ENCODE measurements at places on chromosomes 2 and 18.

DNA sequence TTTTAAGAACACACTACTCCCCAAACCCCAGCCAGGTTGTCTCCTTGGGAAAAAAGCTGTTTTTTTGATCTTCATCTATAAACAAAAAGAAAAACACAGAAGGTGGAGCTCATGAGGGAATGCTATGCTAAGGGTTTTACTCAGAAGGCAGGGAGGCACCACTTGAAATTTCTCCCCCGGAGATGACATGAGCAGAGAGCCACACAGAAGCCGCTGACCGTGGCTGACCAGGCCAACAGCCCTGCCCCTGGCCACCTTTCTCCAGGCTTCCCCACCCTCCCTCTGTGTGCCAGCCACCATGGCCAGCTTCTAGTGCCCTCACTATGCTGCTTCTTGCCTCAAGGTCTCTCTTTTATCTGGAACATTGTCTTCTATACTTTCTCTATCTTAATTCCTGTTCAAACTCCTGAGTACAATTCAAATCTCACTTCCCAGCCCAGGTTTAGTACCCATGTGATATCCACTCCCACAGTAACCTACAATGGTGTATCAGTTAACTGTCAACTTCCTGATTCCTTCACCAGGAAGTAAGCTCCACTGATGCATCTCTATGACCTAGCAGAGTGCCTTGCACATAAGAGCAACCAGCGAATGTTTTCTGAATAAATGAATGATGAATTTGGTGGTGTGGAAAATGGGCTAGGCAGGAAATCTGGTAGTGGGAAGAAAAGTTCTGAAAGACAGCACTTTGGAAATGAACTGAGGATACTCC, 15.3 kb downstream of the LAPTM4A start:
- DNase-seq, result no peak

DNA sequence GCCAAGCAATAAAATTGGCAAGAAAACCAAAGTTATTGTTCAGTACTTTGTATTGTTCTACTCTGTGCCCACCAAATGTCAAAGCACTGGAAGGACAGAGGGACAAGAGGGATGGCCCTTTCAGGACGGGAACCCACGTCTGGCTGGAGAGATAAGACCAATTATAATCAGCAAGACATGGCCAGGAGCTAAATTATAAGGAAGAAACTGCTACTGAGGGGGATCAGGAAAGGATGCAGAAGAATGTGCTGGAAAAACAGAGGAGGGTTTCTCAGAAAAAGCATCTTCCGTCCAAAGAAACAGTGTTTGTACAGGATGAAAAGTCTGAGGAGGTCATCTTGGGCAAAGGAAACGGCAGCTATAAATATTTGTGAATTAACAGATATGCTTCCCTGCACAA, 46.4 kb upstream of the NARS1 start:
- no peak for DNase-seq

DNA sequence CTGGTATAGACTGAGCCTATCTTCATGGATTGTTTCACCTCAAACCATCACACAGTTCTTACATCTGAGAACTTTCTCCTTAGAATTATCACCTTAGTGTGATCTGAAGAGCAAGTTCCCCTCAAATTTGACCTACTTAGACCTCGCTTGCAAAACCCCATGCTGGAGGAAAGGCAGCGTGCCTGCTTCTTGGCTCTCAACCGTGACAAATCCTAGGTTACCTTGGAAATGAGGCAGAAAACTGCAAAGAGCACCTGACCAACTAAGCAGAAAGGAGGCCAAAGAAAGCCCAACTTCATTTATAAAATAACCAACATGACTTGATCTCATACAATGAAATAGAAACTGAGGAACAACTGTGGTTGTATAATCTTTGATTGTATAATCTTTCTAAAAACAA, 146.4 kb downstream of the RAB3GAP1 start:
- DNase-seq, result no peak

- no peak for DNase-seq
Measured at GRCh38 chr2:212919238-212919637, 232.2 kb downstream of the IKZF2 start.

GRCh38 chr18:76445275-76445674, 49.8 kb downstream of the ZNF516 start:
- no peak for DNase-seq

GRCh38 chr2:239706367-239706766, 305.5 kb upstream of the HDAC4 start:
- DNase-seq, result no peak

- DNase-seq, result no peak
Measured at GRCh38 chr2:192298664-192299063, 103.9 kb upstream of the TMEFF2 start.

All from stimulated activated CD8-positive, alpha-beta memory T cell treated with anti-CD3 and anti-CD28 coated beads, Interleukin-15, amount 100 ng/mL, for 1 hour (primary cell).